ENCODE measurements at places on chromosomes 5 and 9. TPM values are rescaled to one million over a fixed set of nuclear protein-coding genes. Genes with fewer than 3 reads are reported as not detected.
A peak's percentile ranks its signal among the peaks of the same experiment; 100 is the strongest.

GRCh38 chr5:116905885-116906284 is 331.3 kb upstream of the SEMA6A start:
- no peak for DNase-seq

- no peak for DNase-seq
These were observed 51.7 kb upstream of the NFIB start for GRCh38 chr9:14365670-14366069.

- DNase-seq, result no peak
These were observed 15.4 kb downstream of the LMX1B start for GRCh38 chr9:126628969-126629674.

DNA sequence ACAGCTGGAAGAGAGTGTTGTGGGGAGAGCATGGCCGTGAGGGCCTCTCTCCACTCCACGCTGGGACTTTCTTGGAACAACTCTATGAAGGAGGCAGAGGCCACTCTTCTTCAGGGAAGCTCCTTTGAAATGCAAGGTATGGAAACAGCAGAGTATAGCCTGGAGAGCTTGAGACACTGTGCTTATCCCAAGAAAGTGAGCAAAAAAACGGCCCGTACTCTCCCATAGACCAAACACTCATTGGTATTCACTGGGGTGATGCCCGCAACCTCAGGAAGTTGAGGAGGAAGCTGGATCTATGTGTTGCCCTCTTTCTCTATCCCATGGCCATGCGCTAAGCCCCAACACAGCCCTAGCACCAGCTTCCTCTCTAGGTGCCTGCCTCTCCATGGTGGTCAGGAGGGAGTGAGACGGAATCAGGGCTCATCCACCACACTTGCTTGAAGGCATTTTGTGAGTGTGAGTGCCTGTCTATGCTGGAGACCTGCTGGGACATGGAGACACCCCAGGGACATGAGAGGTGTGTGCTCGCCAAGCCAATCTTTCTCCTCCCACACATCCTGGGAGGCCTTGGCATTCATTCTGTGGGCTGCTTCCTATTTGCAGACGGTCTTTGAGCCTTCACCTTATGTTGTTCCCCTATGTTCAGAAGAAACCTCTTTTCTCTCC is 616.6 kb downstream of the IRX1 start:
- no peak for DNase-seq

DNA sequence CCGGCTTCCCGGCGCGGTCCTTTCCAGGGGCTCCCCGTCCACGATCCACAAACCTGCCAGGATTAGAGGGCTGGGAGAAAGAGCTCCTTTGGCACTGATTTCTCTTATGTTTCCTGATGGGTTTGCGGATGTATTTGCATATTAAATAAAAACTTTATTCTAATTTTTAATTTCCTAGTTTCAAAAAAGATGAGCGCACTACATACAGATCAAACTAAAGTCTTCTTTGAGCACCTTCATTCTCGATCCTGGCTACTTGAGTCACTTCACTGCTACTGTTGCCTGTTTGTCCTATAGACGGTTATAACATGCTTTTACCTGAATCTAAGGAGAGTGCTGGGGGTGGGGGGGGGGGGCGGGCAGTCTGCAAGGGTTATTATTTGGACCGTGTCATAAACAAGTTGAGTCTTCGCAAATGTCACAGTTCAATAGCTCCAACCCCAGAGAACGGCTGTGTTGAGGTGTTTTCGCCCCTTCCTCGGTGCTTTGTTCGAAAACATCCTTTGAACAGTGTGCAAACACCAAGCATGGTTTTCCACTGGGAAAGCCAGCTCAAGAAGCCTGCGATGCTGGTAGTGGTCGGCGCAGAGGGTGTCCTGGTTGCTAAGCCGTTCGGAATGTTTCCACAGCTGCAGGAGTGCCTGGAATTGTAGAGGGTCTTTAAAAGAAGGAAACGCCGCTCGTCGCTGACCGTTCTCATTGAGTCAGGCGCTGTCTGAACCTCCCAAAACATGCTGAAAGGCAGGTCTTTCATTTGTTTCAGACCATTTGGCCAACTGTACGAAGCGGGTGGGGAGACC is 1.1 kb upstream of the STK10 start:
- DNase-seq, result no peak

GRCh38 chr9:117697046-117697445 is 7.2 kb upstream of the TLR4 start:
- DNase-seq, result no peak

GRCh38 chr9:109640580-109641371 is 139.2 kb upstream of the PALM2AKAP2 start:
- DNase-seq, result peak; percentile 66

DNA sequence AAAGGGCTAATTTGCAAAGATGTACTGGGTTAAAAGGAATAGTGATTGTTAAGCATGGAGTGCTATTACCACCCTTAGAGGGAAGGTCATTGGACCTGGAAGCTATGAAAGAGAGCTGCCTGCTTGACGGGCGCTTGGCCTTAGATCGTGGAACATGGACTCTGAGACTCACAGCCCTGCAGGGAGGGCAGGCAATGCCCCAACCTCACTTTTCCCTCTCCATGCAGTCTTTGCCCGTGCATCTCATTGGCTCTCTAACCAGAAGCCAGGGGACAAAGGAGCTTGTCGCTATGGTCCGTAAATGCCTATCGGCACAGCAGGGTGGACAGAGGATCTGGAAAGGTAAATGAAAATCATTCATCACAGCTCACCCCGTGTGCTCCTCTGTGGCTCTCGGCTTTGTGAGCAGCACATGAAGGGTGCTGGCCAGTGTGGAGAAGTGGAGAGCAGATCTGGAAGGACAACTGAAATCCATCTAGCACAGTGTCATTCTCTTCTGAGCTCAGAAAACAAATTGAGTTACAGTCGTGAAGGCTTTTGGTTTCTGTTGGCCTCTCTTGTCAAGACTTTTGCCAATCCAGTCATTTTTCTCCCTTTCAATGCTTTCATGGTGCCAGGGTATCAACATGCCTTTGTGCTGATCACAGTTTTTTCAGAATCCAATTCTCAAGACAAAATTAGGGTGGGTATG is 186.2 kb downstream of the SNX18 start:
- DNase-seq, result no peak

GRCh38 chr9:131776473-131776872 is 36.6 kb upstream of the RAPGEF1 start:
- DNase-seq, result peak; percentile 63

DNA sequence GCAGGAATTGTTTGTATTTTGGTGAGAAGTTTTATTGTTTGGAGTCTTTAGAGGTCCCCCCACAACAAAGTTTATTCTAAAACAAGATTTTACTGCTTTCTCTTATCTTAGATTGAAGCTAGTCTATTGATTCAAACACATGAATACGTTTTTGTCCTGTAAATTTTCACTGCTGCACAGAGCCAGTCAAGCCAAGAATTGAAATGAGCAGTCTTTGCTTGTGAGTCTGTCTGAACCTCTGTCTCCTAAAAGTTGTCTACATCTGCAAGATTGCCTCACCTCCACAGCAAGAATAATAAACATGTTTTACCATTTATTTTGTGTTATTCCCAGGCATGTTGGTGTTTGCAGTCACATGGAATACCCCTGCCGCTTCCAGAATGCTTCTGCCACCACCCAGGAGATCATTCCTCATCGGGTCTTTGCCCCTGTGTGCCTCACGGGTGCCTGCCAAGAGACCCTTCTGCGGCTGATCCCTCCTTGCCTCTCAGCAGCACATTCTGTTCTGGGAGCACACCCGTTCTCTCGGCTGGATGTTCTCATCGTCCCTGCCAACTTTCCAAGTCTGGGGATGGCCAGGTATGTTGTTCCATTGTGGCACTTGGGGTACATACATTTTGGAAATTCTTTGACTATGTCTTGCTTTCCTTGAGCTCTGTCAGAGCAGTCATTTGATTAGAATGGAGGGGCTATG is 74.1 kb downstream of the AOPEP start:
- DNase-seq, result no peak

- DNase-seq, result no peak
These were observed 19.0 kb downstream of the PNPLA7 start for GRCh38 chr9:137531099-137531765.

The SLC36A2 gene
- 21.0 TPM for polyA plus RNA-seq

The CBY3 gene
- 0.30 TPM for polyA plus RNA-seq

The ANKRD34B gene
- polyA plus RNA-seq, result 0.32 TPM

The SPATA9 gene
- 2.4 TPM for polyA plus RNA-seq

The ZNF622 gene
- 22.9 TPM for polyA plus RNA-seq

The KIF4B gene
- 0.28 TPM for polyA plus RNA-seq
